ENCODE measurements at places on chromosomes 6 and 20.

GRCh38 chr6:73264446-73264845 is 1.4 kb upstream of the KHDC1 start:
- DNase-seq: peak; percentile 16

- DNase-seq: no peak
These were observed 157.4 kb downstream of the ZMYND8 start for GRCh38 chr20:47198996-47199552.

GRCh38 chr6:40371095-40371494 is 216.1 kb downstream of the LRFN2 start:
- DNase-seq: no peak

DNA sequence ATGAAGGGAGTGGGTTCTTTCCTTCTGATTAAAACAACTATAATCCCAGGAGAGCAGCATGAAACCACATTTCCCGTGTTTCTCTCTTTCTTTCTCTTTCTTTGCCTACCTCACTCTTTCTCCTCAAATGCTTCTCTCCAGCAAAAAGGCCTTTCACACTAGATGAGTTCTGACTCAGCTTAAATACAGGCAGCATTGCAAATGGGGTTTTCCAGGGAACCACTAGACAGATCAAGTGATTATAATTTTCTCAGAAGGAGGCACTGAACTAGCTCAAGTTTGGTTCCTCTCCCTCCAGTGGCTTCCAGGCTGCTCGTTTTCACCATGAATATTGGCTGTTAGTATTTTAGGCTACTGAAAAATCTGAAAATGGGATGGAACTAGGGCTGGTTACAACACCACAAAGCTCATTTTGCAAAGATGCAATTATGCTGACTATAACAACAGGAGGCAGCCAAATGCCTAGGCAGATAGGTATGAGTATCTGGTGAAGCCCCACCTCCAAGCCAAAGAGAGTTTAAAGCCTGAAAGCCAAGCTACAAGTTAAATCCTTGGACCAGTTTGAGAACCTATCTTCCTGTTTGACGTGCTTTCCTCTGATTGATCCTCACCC is 260.0 kb downstream of the MMUT start:
- no peak for DNase-seq

DNA sequence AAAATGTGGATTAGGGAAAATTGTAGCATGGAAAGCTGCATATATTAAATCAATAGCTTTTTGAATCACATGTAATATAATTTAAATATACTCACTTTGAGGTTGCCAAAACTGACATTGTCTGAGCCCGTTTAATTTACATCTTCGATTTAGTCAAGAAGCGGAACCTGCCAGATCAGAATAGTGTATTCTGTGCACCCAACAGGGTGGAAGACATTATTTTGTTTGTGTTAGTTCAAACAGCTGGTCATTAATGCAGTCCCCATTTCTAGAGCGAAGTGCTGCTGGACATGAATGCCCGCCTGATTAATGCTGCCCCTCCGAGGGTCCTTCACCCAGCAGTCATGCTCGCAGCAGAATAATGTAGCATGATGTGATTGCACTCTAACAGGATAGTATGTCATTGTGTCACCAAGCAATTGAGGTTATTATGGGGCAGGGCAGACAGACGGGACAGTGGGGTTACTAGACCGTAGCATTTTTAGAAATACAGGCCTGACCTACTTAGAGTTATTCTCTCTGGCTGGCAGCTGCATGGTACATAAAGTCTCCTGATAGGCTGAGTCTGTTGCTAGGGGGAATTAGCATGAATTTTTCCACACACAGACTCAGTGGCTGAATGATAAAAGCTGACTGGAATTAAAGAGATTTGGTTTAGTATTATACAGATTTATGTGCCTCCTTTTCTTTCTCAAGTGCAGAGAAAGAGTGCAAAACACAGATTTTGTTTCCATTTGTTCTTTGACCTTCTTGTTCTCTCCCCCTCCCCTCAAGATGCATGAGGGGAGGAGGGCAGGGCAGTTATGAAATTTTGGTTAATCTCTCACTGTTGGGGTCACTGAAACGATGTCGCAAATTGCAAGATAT is 147.1 kb downstream of the PRL start:
- DNase-seq: peak; percentile 92

DNA sequence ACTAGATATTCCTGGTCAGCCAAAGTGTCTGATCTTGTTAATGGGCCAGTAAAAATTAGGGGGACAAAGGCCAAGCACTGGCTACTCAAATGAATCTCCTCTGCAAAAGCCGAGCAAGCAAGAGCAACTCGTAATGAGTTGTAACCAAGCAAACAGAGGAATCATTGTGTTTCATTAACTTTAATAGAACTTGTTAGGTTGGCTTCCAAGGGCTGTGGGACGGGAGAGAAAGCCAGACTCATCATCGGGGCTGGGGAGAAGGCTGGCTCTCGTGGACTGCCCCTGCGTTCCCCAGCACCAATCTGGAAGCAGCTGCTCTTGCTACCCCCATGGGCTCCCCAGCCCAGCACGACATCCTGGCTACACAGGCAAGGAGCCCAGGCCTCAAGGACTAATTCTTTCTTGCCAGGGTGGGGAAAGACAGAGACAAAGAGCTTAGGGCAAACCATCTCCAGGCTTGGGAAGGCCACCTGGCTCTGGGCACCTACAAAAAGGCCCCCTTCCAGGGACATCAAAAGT is 10.5 kb upstream of the SCUBE3 start:
- DNase-seq: no peak

DNA sequence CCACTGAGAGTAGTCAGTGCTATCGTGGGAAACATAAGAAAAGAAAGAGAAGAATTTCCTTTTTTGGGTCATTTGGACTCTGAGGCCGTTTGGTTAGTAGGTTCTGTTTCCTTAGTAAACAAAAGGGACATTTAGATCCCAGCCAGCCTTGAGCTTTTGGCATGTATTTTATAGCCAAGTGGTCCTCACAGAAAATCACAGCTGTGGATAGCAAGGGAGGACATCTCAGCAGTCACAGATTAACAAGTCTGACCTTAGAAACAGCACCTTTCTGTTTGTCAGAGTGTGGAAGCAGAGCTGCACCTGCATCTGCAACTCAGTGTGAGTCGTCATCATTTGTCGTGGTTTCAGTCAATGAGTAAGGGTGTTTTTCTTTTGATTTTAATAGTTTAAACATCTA is 40.5 kb downstream of the FAM120B start:
- DNase-seq: no peak

GRCh38 chr6:3732345-3733141 is 19.0 kb downstream of the PXDC1 start:
- peak; percentile 72 for DNase-seq

GRCh38 chr6:97240222-97240621 is 42.8 kb downstream of the MMS22L start:
- DNase-seq: no peak

DNA sequence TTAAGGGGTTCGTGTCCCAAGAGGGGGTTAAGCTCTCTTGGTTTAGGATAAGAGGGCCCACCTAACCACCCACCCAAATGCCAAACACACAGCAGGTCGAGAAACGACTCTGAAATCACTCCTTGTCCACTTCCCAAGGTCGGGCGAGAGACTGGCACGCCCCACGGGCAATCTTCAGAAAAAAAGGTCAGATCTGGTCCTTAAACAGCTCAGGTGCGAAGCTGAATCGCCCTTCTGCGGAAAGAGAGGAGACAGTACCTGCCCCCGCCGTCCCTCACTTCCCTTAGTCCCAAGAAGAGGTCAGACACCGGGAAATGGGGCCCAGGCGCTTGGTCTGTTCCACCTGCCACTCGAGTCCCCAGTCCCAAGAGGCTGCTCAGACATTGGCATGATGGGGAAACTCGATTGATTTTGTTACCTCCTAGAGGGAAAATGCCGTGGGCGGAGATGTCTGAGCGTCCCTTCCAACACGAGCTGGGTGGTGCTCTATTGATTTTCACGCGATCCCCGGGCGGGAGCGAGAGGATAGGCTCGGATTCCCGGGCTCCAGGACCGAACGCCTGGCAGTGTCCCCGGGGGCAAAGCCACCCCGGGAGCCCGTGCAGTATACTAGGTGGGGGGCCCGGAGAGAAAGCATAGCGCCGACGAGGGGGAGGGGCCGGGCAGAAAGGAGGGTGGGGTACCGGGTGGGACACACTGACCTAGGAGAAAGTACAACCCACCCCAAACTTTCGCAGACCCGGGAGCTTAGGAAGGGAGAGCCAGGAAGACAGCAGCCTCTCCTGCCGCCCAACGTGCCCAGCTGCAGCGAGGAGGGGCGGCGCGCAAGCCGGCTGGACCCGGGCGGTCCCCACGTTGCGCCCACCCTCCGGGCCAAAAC is 1.1 kb upstream of the SAMD5 start:
- DNase-seq: peak; percentile 5

- DNase-seq: no peak
These were observed 174.4 kb downstream of the SYNE1 start for GRCh38 chr6:152462716-152463115.

DNA sequence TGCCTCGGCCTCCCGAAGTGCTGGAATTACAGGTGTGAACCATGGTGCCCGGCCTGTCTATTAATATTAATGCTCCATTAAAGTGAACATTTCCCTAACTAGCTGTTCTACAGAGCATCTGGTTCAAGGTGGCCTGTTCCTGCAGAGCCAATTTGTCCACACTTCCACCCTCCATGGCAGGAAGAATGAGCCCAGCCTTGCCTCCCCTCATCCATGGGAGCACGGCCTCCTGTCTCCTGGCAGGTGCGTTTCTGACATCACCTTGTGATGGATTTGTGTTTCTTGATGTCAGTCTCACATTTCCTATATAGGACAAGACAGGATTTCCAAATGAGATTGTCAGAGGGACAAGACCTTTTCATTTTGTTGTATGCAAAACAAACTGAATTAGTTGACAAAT is 105.7 kb upstream of the FRMD1 start:
- no peak for DNase-seq

DNA sequence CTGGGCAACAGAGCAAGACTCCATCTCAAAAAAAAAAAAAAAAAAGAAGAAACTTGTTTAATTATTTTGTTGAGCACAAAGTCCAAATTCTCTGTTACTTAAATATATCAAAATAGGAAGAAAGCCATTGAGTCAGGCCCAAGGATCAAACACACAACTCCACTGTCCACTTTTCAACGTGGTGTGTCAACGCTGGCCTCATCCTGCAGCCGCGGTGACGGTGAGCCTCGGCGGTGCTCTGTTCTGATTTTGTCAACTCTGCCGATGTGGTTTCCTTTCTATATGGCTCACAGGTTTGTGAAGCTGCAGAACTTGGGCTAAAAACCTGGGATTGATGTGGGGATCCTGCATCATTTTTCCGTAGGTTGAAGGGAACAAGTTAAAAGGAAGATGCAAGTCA is 3.2 kb upstream of the SMOC2 start:
- no peak for DNase-seq

DNA sequence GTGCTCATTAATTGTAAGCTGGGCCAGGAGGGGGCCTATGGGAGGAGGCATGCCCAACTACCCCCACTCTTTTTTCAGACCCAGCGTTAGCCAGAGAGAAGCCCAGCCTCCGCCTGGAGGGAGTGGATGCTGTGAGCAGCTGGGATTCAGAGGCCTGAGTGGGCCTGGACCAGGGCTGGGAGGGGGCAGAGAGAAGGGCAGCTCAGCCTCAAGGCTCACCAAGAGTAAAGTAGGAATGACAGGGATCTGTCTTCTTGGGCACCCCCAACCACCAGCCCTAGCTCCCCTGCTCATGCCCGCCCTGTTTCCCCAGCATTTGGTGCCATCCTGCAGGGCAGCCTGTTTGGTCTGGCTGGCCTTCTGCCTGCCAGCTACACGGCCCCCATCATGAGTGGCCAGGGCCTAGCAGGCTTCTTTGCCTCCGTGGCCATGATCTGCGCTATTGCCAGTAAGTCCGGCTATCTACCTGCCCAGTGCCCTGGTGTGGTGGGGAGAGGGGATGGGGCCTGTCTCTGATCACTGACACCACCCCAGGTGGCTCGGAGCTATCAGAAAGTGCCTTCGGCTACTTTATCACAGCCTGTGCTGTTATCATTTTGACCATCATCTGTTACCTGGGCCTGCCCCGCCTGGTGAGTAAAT is 6.8 kb downstream of the SLC29A1 start:
- no peak for DNase-seq

- DNase-seq: no peak
These were observed 37.6 kb upstream of the CCN6 start for GRCh38 chr6:112016320-112016719.

DNA sequence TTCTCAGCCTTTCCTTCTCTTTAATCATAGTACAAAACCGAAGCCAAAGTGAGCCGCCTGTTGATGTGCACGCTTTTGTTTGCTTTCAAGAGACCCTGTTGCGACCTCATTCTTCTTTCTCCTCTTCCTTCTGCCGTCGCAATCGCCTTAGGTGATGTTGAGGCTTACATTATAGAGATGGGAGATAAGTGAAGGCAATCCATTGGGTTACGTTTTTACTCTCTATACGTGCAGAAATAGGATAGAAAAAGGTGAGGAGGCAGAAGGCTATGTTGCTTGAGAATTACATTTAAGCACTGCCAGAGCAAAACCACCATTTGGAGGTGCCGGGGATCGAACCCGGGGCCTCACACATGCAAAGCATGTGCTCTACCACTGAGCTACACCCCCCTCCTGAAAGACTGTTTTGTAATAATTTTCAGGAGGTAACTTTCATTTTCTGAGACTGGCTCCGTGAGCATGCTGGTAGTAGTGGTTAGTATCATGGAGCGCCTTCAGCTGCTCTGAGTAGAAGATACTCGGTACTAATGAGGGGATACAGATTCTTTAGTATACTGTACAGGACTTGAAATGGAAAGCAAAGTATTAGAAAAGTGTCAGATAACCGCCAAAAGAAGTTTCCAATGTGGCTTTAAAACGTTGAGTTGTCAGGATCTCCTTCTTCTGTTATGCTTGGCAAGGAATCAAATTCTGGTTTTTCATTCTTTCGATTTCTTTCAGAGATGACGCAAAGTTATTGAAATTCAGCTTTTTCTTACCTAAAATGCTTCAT is 165.6 kb downstream of the TRIM27 start:
- peak; percentile 20 for DNase-seq

DNA sequence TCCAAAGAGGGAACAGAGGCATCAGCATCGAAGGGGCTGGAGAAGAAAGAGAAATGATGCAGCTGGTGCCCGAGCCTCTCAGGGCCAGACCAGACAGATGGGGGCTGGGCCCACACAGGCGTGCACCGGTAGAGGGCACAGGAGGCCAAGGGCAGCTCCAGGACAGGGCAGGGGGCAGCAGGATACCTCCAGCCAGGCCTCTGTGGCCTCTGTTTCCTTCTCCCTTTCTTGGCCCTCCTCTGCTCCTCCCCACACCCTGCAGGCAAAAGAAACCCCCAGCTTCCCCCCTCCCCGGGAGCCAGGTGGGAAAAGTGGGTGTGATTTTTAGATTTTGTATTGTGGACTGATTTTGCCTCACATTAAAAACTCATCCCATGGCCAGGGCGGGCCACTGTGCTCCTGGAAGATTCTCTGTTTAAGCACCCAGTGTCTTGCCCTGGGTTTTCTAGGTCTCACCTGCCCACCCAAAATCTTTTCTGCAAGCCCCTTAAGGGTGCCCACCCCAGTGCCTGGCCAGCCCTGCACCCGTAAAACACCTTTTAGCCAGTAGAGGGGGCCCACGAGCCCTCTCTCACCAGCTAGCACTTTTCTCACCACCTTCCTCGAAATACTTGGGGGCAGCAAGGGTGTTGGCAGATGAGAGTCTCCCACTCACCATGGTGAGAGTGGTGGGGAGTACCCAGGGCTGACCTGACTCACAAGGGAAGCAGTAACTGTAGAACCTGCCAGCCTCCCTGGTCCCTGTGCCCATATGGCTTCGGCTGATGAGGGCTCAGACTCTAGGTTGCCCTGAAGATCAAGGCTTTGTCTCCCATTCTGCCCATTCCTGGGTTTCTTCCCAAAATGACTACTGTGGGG is 35.7 kb upstream of the ID1 start:
- DNase-seq: peak; percentile 54

Data from NCI-H2081 (cell line).